ENCODE measurements at places on chromosomes 11 and 22.

- no peak for DNase-seq
Observed at GRCh38 chr22:26194877-26195276, 25.6 kb downstream of the SEZ6L start.

DNA sequence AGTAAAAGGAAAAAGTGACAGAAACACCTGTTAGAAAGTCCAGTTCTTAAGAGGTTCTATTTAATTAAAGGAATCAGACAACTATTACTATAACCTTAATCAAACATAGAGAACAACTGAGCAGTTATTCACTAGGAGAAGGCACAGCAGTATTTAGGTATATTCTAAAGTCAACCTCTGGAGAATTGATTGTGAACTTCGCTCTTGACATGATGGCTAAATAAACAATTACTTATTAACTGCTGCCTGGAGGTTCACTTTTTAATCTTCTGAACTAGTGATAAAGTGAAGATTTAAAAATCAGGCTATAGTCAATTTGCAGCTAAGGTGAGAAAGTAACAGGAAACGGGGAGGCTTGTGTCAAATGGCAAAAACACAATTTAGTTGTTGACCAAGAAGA lies 557.3 kb downstream of the FAM181B start:
- DNase-seq = no peak

DNA sequence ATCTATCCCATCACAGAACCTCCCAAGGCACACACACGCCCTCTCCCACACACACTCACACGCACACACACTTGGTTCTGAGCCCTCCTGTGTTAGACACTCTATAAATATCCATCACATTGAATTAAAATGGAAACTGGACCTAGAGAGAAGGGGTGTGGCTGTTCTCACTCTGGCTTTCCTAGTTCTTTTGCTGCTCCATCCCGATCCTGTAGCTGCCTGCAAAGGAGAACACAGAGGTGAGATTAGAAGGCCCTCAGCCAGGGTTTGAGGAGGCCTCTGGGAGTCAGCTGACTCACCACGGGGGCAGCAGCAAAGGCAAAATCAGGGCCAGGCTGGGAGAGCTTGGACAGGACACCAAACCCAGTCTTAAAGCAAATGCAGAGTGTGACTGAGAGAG lies 192.3 kb upstream of the CADM1 start:
- no peak for DNase-seq

- no peak for DNase-seq
Observed at GRCh38 chr11:9755561-9756185, 91.8 kb downstream of the SWAP70 start.

DNA sequence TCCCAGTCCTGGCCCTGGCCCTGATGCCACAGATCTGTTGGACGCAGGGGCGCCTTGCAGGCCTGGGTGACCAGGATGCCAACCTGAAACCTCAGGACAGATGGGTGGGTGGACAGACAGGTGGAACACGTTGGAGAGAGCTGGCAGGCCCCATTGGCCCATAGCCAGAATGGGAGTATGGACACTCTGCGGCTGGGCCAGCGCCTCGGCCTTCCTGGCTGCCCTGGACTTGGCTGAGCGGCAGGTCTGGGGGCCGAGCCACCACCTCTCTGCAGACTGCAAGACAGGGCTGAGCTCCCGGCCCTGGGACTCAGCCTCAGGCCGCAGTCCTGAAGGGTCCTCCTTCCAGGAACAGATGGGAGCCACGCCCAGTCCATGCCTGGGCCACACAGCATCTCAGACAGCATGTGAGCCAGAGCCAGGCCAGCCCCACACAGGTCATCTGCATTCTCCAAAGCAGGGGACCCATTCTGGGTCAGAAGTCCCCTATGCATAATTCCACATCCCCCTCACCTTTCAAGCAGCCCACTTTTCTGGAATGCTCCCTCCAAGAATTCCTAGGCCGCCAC lies 14.1 kb downstream of the WNT7B start:
- DNase-seq = no peak

GRCh38 chr11:88404932-88405710 lies 67.6 kb upstream of the CTSC start:
- DNase-seq = no peak

GRCh38 chr11:48050304-48050703 lies 69.9 kb downstream of the PTPRJ start:
- DNase-seq = no peak

DNA sequence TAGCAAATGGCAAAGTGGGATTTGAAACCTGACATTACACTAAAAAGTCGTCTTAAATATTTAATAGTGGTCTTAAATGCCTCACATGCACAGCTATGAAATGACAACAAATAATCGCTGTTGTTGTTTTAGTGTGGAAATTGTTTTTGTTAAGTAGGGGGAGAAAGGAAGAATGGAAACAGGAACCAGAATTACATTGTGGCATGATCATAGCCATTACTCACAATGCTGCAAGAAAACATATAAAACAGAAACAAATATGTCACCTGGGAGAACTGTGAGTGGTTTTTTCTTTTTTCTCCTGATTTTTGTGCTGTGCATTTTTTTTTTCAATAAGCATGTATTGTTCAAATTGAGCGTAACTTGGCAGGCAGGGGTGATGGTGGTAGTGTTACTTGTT lies 22.9 kb downstream of the FAM76B start:
- DNase-seq = no peak

DNA sequence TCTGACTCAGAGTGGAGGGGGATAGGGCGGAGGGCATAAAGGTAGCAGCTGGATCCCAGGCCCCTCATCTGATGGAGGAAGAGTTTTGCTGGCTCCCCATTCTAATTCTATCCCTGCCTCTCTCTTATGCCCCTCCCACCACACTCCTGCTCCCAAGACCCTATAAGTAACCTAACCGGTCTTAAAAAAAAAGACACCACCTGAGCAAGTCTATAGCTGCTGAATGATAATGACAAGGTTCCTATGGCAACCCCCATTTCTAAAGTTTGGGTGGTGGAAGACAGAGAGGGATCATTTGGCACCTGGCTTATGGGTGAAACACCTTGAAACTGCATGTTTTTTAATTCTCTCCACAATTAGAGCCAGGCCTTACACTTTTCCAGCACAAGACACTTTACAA lies 69.6 kb downstream of the LARGE1 start:
- no peak for DNase-seq

DNA sequence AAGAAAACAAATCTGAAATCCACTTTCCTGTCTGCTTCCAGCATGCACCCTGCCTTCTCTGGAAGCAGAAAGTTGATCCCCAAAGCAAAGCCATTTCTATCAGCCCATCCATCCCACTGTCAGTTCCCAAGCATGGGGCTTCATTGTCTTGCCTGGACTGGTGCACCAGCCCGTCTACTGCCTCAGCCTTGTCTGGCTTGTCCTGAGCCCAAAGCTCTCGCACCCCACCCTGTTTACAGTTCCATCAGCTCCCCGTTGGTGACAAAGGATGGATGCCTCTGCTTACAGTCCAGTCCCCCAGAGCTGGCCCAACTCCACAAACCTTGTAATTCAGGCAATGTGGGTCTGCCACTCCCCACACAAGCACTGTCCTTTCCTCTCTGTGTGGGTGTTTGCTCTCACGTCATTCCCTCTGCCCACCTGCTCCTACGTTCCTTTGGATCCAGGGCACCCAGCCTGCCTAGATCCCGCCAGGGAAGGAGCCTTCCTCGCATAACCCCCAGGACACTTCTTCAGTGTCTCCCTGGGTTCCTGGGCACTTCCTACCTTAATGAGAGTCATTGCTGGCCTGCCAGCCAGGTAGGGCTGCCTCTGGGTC lies 38.8 kb downstream of the FBLN1 start:
- DNase-seq = no peak

- no peak for DNase-seq
Observed at GRCh38 chr22:29693671-29694070, 26.1 kb upstream of the CABP7 start.

DNA sequence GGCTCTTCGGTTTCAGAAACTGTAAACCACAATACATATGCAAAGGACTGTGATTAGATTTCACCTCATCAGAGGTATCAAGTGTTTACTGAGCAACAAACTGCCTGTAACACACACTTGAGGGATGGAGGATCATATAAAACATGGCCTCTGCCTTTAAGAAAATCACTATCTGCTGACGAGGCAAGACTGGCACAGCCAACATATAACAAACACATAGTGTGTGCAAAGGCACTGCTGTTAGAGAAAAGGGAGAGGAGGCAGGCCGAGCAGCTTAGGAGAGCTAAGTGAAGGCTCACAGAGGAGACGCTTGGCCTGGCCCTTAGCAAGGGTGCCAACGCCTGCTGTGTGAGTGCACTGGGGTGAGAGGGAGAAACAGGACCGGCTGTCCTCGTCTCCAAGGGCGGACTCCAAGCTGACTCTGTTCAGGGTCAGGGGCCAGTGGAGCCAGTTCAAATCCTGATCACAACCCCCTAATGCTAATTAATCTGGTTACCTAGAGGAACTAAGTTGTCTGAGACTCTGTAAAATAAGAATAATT lies 48.2 kb downstream of the LRFN4 start:
- no peak for DNase-seq

GRCh38 chr11:80024119-80024518 lies 583.3 kb upstream of the TENM4 start:
- DNase-seq = no peak

GRCh38 chr11:65506290-65506771 lies 7.5 kb downstream of the MALAT1 start:
- DNase-seq = no peak

DNA sequence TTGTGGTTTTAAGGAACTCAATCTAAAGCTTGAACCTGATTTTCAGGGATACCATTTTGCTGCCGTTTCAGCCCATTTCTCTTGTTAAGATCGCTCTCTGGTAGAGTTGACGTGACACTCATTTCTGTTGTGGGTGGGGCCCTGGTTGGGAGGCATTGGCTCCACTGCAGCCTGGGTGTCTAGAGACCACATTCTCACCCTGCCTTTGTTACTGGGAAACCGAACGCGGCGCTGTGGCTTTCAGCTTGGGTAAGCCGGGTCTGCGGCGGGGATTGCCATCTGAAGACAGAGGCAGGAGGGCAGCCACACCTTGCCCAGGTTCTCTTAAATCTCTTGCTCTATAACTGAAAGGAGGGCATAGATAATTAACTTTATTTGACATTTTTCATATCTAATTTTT lies 3.2 kb downstream of the EHF start:
- peak; percentile 15 for DNase-seq

- no peak for DNase-seq
Observed at GRCh38 chr11:72947229-72947628, 133.0 kb downstream of the ATG16L2 start.

GRCh38 chr22:24433828-24434470 lies 6.5 kb downstream of the ADORA2A start:
- no peak for DNase-seq

Data from activated gamma-delta T cell treated with Interleukin-2 at 50 U/mL for 16 hours (primary cell).